Prostate gland (tissue), 2 donors: ENCODE measurements at places on chromosomes 1 and 21.

DNA sequence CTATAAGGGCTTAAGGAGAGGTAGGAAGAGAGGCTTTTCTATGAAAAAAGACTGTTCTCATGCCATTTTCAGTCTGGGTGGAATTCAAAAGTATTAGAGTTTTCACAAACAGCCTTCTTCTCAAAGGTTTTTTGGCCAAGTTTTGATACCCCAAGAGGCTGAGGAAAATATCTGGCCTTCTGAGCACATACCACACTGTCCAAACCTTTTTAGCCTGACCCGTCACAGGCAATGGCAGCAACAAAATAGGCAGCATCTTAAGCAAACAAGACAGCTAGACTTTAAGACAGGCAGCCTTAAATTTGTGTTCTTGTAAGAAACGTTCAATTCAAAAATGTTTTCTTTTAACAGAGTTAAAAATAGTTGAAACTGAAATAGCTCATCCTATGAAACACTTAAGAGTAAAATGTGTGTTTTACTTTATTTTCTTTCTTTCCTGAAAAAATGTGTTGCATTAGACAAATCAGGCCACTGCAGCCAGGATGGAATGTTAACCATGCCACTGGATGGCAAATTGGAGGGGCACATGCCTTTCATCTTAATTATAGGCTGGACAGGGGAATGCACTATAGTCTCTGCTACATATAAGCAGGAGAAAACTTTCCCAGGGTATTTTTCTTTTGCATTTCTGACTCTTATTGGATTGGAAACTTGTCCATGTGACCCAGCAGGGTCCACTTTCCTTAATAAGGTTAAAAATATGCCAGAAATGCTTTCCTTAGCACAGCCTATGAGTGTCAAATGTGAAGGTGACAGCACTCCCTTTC lies 315.0 kb downstream of the TGFB2 start:
- no peak for DNase-seq

DNA sequence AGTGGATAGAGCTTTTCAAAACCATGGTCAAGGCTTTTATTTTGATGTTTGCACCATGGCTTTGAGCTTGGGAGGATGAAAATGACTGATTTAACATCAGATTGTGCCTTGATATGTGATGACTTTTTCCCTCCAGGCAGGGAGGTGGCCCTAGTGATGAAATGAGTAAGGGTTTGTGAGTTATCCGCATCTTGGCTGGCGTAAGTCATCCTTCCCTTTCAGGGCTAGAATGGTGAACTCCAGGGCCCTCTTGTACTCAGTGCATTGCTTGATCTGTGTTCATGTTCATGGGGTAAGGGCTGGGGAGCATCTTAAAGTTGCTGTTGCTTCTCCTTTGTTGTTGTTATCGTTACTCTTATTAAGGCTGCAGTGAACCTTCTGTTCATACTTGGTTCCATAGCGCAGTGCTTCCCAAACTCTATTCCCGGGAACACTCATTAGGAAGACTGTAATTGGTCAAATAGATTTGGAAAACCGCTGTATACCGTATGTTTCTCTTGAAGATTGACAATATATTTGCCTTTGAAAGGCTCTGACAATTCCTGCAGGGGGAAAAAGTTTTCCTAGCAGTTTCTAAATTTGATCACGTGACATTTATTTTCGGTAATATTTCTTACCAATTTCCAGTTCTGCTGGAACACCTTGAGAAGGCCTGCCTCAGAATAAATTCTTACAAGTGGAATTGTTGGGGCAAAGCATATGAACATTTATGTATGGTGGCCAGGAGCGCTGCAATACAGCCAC lies 23.1 kb downstream of the GPR137B start:
- no peak for DNase-seq

- DNase-seq = no peak
Measured at GRCh38 chr1:205189131-205189530, 22.4 kb downstream of the DSTYK start.

- DNase-seq = no peak
Measured at GRCh38 chr21:38148046-38148445, 108.7 kb upstream of the KCNJ15 start.

DNA sequence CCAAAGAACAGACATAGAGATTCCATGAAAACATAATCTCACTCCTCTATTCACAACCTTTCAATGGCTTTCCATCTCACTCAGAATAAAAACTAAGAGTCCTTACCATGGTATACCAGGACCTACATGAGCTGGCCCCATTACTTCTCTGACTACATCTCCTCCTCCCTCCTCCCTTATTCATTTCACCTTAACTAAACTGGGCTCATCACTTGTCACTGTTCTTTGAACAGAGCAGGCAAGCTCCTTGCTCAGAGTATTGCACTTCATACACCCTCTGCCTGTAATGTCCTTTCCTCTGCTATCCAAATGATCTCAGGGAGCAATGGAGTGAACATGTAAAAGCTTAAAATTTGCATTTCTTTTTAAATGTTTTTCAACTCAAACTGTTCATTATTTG lies 142.0 kb downstream of the MRPL39 start:
- DNase-seq = no peak

GRCh38 chr1:15884477-15884876 lies 37.0 kb downstream of the SPEN start:
- DNase-seq = no peak

GRCh38 chr1:200653022-200653462 lies 16.7 kb downstream of the DDX59 start:
- DNase-seq = no peak

- no peak for DNase-seq
Measured at GRCh38 chr1:28965271-28965870, 51.0 kb downstream of the EPB41 start.

DNA sequence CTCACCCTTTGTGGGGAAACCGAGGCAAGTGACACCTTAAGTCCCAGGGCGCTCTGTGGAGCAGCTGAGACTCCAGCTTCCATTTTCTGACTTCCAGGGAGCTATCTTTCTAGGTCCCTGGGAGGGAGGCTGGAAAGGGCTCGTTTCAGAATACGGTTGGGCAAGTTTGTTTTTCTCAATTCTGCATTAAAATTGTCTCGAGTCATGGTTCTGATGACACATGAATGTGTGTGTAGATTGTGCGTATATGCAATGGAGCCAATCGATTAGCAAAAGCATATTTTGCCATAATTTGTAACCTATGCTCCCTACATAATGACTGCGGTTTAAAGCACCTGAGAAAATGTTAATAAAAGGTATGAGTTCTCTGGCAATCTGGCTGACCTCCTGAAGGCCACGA lies 77.3 kb downstream of the SIK1 start:
- no peak for DNase-seq

DNA sequence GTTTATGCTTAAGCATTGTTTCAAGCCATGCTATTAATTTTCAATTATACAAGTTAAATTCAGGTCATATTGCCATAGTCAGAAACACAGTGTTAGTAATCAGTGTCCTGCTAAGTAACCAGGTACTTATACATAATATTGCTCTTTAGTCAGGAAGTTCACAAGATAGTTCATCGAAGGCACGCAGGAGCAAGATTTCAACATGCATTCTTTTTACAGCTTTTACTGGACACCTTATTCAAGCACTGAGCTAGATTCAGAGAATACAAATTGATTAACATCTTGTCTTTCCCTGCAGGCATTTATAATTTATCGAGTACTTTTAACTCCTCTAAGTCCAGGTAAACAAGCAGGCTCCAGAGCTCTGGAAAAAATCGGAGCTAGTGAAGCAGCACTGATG lies 202.3 kb upstream of the BRINP3 start:
- no peak for DNase-seq

- DNase-seq = no peak
Measured at GRCh38 chr1:43383449-43383848, 6.2 kb downstream of the MED8 start.

DNA sequence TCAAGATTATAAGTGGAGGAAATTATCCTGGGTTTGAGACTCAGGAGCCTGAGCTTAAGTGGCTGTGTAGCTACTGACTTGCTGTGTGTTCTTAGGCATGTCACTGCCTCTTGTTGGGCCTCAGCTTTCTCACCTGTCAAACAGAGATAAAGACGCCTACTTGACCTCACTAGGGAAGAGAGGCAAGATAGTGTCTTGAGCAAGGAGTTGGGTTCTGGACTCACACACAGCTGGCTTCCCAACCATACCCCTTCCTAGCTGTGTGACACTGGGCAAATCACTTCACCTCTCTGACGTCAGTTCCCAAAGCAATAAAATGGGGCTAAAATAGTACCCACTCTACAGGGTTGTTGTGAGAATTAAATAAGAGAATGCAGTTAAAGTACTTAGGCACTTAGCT lies 11.6 kb upstream of the EPB41 start:
- DNase-seq = no peak
